Activated CD4-positive, alpha-beta T cell treated with anti-CD3 and anti-CD28 coated beads for 36 hours (primary cell): ENCODE measurements at places on chromosomes 5 and 9. TPM values are rescaled to one million over a fixed set of nuclear protein-coding genes. Genes with fewer than 3 reads are reported as not detected.

The SPINK1 gene
- total RNA-seq: not detected

The MAP1B gene
- total RNA-seq: 0.26 TPM

The PAX5 gene
- total RNA-seq: 0.51 TPM

The PCDHGB6 gene
- not detected for total RNA-seq

The KIF4B gene
- total RNA-seq: 0.05 TPM

The OBP2B gene
- total RNA-seq: not detected

The RNF183 gene
- total RNA-seq: 0.64 TPM

The OR13C5 gene
- not detected for total RNA-seq

The ZFP2 gene
- 0.85 TPM for total RNA-seq

The KCNN2 gene
- total RNA-seq: not detected

The CCDC180 gene
- total RNA-seq: 0.90 TPM

The MAMDC2 gene
- total RNA-seq: not detected

The SPINK4 gene
- not detected for total RNA-seq

The LEAP2 gene
- total RNA-seq: 3.1 TPM

The C5 gene
- total RNA-seq: 2.4 TPM

The BHMT2 gene
- not detected for total RNA-seq

The P4HA2 gene
- total RNA-seq: 6.1 TPM

The LMX1B gene
- total RNA-seq: not detected

The CDH6 gene
- total RNA-seq: not detected

The PCDHGC5 gene
- not detected for total RNA-seq

The WNT8A gene
- total RNA-seq: not detected

The SLC46A2 gene
- total RNA-seq: not detected

The RANBP17 gene
- not detected for total RNA-seq

The SLC25A2 gene
- total RNA-seq: 0.27 TPM

The EGFLAM gene
- not detected for total RNA-seq

The NDUFAF2 gene
- total RNA-seq: 39.3 TPM

The TAF1L gene
- total RNA-seq: 0.02 TPM

The ESM1 gene
- total RNA-seq: not detected

The C9orf152 gene
- not detected for total RNA-seq

The KIF12 gene
- total RNA-seq: not detected
